ENCODE measurements at places on chromosomes 4 and X. TPM values are rescaled to one million over a fixed set of nuclear protein-coding genes. Genes with fewer than 3 reads are reported as not detected.
A peak's percentile ranks its signal among the peaks of the same experiment; 100 is the strongest.

DNA sequence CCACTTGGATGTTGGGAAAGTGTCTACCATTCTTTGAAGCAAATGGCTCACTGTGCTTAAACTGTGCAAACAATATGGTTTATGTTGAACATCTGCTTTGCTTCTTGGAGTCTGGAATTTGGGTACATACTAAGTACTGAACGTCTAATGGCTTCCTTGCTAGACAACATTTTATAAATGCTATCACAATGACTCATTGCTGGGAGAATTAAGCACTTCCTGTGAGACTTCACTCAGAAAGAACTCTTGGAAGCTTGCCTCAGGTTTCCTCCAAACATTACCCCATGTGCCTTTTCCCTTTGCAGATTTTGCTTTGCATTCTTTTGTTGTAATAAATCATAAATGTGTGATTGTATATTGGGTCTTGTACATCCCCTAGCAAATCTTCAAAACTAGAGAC lies 139.7 kb downstream of the PACRGL start:
- peaks cover 33% of the 10 kb centered on the region for H3K4me1 ChIP-seq
- H3K27me3 ChIP-seq: no peaks in the 10 kb centered on the region
- H3K4me3 ChIP-seq: no peak overlapping the region
- H3K27ac ChIP-seq: peak overlapping the region; percentile 75
- H3K36me3 ChIP-seq: no peaks in the 10 kb centered on the region

DNA sequence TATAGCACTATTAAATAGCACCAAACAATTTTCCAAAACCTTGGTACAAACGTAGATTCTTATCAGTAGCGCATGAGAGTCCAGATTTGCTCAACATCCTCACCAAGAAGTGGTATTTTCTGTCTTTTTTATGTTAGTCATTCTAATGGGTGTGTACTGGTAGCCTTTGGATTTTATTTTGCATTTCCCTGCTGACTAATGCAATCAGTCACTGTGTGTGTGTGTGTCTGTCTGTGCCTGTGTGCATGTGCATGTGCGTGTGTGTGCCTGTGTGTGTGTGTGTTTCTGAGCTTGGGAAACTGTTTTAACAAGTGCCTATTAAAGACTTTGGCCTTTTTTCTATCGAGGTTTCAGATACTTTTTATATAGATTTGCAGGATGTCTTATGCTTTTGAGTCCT lies 82.2 kb upstream of the MAGEA10 start:
- no peaks in the 10 kb centered on the region for H3K36me3 ChIP-seq
- DNase-seq: no peak
- H3K27me3 ChIP-seq: no peaks in the 10 kb centered on the region
- H3K4me3 ChIP-seq: no peak overlapping the region

- DNase-seq: peak; percentile 47
- no peaks in the 10 kb centered on the region for H3K27me3 ChIP-seq
- H3K4me1 ChIP-seq: peaks cover 11% of the 10 kb centered on the region
- peaks cover 14% of the 10 kb centered on the region for H3K36me3 ChIP-seq
- no peak overlapping the region for H3K4me3 ChIP-seq
These were observed 22.6 kb downstream of the LAMP2 start for GRCh38 chrX:120446498-120446897.

DNA sequence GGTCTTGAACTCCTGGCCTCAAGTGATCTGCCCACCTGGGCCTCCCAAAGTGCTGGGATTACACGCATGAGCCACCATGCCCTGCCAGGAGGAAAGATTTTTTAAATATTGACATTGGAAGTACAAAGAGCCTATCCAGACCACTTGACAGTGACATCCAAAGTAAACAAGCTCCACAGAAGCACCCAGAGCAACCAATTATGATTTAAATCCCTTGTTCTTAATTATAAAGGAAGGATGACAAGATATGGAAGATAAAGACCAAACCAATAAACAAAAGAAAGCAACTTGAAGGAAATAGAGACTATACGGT lies 27.7 kb upstream of the RPL34 start:
- H3K4me3 ChIP-seq: no peak overlapping the region
- no peaks in the 10 kb centered on the region for H3K36me3 ChIP-seq
- no peaks in the 10 kb centered on the region for H3K27me3 ChIP-seq
- H3K27ac ChIP-seq: peak overlapping the region; percentile 74

GRCh38 chr4:8665406-8666360 lies 73.1 kb downstream of the CPZ start:
- H3K4me1 ChIP-seq: peaks cover 10% of the 10 kb centered on the region
- H3K4me3 ChIP-seq: no peak overlapping the region
- no peak for DNase-seq
- no peaks in the 10 kb centered on the region for H3K36me3 ChIP-seq
- H3K27me3 ChIP-seq: peaks cover 4% of the 10 kb centered on the region

DNA sequence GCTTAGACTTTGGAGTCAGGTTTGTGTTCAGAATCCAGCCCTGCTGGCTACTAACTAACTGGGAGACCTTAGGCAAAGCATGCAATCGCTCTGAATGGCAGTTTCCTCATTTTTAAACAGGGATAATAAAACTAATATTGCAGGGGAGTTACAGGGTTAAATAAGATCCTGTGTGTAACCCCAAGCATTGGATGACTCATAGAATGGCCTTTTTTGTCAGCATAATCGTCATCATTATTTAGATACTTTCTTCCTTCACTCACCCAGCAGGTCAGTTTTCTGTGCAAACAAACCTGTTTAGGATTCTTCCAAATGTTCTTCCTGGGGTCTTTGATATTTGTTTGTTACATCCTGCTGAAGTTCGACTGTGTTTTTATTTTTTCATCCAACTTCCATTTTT lies 208.2 kb downstream of the EVC2 start:
- no peaks in the 10 kb centered on the region for H3K27me3 ChIP-seq
- no peak overlapping the region for H3K27ac ChIP-seq
- peaks cover 11% of the 10 kb centered on the region for H3K4me1 ChIP-seq
- no peak for DNase-seq
- no peak overlapping the region for H3K4me3 ChIP-seq
- peaks cover 2% of the 10 kb centered on the region for H3K36me3 ChIP-seq

GRCh38 chrX:38000706-38001105 lies 5.6 kb upstream of the SYTL5 start:
- H3K4me3 ChIP-seq: no peak overlapping the region
- H3K27me3 ChIP-seq: no peaks in the 10 kb centered on the region
- DNase-seq: no peak
- no peak overlapping the region for H3K27ac ChIP-seq

DNA sequence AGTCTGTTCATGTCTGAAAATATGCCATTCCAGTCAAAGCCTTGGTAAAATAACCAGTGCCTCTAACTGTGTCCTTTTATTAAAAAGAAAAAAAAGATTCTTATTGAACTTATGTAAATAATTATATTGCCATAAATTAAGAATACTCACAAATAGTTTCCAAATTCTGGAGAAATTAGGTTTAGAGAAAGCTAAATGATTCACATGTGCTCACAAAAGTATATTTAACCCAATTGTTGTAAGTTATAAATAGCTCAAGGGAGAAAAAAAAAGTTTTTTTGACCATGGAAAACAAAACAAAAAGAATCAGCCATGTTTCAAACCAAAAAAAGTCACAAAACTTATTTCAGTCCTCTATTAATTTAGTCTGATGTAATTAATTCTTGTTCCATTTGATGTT lies 25.3 kb upstream of the HERC6 start:
- H3K27me3 ChIP-seq: peaks cover 4% of the 10 kb centered on the region
- H3K36me3 ChIP-seq: no peaks in the 10 kb centered on the region
- no peak overlapping the region for H3K27ac ChIP-seq
- DNase-seq: no peak
- H3K4me3 ChIP-seq: no peak overlapping the region
- H3K4me1 ChIP-seq: peaks cover 25% of the 10 kb centered on the region

- no peaks in the 10 kb centered on the region for H3K36me3 ChIP-seq
- H3K27me3 ChIP-seq: peaks cover 18% of the 10 kb centered on the region
- DNase-seq: no peak
- H3K27ac ChIP-seq: no peak overlapping the region
These were observed 59.6 kb downstream of the GPRIN3 start for GRCh38 chr4:89247951-89248350.

DNA sequence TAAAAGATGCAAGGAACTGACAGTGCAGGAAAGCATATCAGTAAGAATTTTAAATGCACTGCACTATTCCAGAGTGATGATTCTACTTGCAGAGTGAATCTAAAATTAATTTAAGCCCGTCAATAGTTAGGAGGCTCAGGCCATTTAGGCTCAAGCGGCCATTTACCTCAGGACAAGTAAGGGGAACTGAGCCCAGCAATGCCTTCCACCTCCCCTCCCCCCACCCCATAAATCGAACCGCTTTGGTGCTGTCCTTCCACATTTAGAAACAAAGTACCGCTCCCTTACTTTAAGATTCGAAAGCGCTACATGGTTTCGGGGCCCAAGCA lies 665 bp downstream of the RBM41 start:
- peak overlapping the region; percentile 96 for H3K27ac ChIP-seq
- H3K4me1 ChIP-seq: peaks cover 28% of the 10 kb centered on the region
- H3K4me3 ChIP-seq: peak overlapping the region; percentile 100
- DNase-seq: no peak
- peaks cover 17% of the 10 kb centered on the region for H3K36me3 ChIP-seq

- H3K4me3 ChIP-seq: no peak overlapping the region
- no peaks in the 10 kb centered on the region for H3K36me3 ChIP-seq
- H3K4me1 ChIP-seq: no peaks in the 10 kb centered on the region
- DNase-seq: no peak
- H3K27me3 ChIP-seq: no peaks in the 10 kb centered on the region
- H3K27ac ChIP-seq: no peak overlapping the region
These were observed 23.9 kb downstream of the SLC39A8 start for GRCh38 chr4:102321260-102321995.

DNA sequence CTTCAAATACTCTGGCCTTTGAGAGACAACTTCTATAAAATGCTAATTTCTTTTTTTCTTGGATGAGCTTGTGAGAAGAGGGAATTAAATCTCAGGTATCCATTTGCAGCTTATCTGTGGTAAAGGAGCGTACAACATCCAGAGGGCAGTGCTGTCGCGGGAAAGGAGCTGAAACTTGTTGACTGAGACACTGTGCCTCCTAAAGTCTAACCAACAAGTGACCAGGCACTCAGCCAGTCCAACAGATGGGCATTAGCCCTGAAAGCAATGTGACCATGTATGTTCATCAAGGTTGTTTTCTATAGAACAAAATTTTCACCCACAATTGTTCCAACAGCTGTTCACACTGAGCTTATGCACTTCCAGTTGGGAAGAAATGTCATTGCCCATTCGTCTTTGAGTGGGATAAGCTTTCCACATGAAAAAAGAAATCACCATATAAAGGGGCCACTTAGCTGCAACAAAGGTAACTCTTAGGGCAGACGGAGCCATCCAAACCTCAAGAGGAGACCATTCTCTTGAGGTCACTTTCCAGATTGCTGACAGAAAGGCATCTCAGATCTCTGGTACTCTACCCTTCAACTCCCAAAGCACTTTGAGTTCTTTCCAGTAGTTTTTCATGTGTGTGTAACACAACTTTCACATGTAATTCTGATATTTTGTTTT lies 244.8 kb upstream of the NEIL3 start:
- peaks cover 5% of the 10 kb centered on the region for H3K36me3 ChIP-seq
- no peaks in the 10 kb centered on the region for H3K27me3 ChIP-seq
- peaks cover 12% of the 10 kb centered on the region for H3K4me1 ChIP-seq
- H3K4me3 ChIP-seq: no peak overlapping the region

DNA sequence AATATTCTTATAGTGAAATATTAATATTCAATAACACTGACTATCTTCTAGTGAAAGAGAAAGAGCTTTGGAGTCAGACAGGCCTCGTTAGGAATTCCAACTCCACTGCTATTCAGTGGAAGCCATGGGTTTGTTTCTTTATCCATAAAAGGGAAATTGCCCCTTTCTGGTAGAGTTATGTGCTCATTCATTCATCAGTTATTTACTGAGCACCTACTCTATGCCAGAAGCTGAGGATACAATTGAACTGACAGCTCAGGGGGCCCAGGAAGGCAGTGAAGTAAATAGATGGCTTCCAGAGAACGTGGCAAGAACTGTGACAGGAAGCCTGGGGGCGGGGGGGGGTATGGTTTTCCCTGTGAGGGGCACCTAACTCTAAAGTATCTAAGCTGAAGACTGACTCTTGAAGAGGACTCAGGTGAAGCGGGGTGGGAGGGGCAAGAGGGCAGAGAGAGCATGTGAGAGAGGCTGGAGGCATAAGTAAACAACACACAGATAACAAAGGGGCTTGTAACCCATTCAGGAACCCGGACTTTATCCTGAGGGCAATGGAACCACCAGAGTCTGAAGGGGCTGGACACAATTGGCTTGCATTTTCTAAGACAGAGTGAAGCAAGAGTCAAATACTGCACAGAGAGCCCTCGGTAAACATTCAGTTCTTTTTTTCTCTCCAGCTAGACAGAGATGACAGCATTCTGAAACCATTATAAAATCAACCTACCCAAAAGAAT lies 20.3 kb downstream of the ANXA5 start:
- H3K4me1 ChIP-seq: peaks cover 84% of the 10 kb centered on the region
- DNase-seq: no peak
- H3K27me3 ChIP-seq: no peaks in the 10 kb centered on the region
- H3K36me3 ChIP-seq: peaks cover 59% of the 10 kb centered on the region
- H3K27ac ChIP-seq: peak overlapping the region; percentile 44

DNA sequence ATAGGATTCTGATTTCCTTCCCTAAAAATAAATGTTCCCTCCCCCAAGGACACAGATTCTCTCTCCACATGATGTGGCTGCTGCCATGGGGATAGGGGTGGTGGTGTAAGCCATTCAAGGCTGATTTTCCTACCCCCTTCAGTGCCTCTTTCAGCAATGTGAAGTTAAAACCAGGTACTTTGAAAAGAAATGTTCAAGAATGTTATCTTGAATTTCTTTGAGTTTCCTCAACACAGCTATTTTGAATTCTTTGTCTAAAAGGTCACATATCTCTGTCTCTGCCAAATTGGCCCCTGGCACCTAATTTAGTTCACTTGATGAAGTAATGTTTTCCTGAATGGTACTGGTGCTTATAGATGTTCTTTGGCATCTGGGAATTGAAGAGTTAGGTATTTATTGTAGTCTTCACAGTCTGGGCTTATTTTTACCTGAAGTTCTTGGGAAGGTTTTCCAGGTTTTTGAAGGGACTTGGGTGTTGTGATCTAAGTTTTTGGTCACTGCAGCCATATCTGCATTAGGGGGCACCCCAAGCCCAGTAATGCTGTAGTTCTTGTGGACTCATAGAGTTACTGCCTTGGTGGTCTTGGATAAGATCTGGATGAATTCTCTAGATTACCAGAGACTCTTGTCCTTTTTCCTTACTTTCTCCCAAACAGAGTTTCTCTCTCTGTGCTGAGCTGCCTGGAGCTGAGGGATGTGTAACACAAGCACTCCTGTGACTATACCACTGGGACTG lies 7.6 kb upstream of the DIPK2B start:
- DNase-seq: no peak
- H3K27me3 ChIP-seq: no peaks in the 10 kb centered on the region
- peak overlapping the region; percentile 42 for H3K27ac ChIP-seq
- H3K36me3 ChIP-seq: peaks cover 15% of the 10 kb centered on the region
- H3K4me1 ChIP-seq: peaks cover 14% of the 10 kb centered on the region
- no peak overlapping the region for H3K4me3 ChIP-seq

The FGF5 gene
- total RNA-seq: 529 TPM

The PFKFB1 gene
- not detected for total RNA-seq

The NUDT11 gene
- 7.3 TPM for total RNA-seq

The S100G gene
- total RNA-seq: not detected

The CXCL8 gene
- 3.2 TPM for total RNA-seq

The TGIF2LX gene
- total RNA-seq: not detected

The SYNPO2 gene
- 38.8 TPM for total RNA-seq

The NHS gene
- 3.3 TPM for total RNA-seq

The YTHDC1 gene
- 50.0 TPM for total RNA-seq

The FRMD7 gene
- not detected for total RNA-seq

The LPAR4 gene
- total RNA-seq: not detected

The EDNRA gene
- total RNA-seq: 1.3 TPM
